ENCODE measurements at places on chromosomes 2 and 18.

- no peak for DNase-seq
Measured at GRCh38 chr18:354471-354870, 86.6 kb upstream of the THOC1 start.

GRCh38 chr18:38996056-38996455 lies 1430.5 kb upstream of the CELF4 start:
- DNase-seq: no peak

DNA sequence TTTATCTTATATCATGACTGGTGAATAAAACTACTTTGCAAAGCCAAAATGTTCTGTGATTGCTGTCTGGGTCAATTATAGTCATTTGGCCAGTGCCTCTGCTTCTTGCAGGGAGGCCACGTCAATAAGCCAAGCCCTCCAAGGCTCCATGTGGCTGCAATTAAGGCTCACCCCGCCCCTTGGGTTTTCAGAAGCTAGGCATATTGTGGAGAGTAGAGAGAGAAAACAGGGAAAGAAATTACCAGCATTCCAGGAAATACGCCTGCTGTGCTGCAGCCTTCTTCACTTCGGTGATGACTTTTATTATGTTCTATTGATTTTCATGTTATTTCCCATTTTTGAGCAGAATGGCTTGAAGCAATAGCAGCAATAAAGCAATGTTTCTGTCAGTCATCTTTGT lies 319.7 kb downstream of the SOX11 start:
- DNase-seq: peak; percentile 3

GRCh38 chr18:37552286-37552685 lies 13.3 kb downstream of the CELF4 start:
- no peak for DNase-seq

All from NCI-H1417 (cell line).